ENCODE measurements at places on chromosomes 12 and 14.
A peak's percentile ranks its signal among the peaks of the same experiment; 100 is the strongest.

DNA sequence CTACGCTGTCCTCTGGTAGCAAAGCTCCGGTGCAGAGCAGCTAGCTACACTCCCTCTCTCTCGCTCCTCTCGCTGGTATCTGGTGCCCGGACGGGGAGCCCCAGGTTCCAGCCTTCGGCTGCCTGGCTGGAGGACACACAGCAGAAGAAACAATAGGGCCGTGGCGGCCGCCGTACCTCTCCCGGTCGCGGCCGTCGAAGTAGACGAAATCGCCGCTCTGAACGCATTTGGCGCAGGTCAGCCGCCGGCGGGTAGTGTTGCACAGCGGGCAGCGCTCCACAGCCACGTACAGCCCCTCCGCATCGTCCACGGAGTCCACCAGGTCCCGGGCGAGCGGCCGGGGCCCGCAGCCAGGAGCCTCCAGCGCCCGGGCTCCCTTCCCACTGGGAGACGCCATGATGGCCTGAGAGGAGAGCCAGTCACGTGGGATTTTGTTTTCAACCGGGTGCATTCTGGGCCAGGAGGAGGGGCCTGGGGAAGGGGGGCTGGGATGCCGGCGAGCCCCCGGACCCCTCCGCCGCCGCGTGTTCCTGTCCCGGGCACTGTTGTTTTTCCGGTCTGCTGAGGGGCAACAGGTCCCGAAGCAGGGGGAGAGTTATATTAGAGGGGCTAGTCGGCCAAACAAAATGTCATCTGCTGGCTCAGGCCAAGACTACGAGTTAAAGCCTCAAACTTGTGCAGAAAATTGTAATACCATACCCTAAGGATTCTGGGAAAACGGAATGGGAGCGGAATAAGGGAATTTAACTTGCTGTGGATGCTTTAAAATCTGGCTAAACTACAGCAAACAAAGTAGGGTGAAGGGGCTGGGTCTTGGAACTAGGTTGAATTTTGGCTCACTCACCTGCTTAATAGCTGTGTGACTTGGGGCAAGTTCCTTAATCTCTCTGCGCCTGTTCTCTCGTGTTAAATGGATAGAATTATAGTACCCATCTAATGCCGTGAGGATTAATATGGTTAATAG, at the start of gene ATG14:
Gene ATG14 (minus strand): TSS at position 405 of the 964 bp plus-strand sequence. CDS start 8 bp downstream, at position 397.
- DNase-seq: peak; percentile 92

DNA sequence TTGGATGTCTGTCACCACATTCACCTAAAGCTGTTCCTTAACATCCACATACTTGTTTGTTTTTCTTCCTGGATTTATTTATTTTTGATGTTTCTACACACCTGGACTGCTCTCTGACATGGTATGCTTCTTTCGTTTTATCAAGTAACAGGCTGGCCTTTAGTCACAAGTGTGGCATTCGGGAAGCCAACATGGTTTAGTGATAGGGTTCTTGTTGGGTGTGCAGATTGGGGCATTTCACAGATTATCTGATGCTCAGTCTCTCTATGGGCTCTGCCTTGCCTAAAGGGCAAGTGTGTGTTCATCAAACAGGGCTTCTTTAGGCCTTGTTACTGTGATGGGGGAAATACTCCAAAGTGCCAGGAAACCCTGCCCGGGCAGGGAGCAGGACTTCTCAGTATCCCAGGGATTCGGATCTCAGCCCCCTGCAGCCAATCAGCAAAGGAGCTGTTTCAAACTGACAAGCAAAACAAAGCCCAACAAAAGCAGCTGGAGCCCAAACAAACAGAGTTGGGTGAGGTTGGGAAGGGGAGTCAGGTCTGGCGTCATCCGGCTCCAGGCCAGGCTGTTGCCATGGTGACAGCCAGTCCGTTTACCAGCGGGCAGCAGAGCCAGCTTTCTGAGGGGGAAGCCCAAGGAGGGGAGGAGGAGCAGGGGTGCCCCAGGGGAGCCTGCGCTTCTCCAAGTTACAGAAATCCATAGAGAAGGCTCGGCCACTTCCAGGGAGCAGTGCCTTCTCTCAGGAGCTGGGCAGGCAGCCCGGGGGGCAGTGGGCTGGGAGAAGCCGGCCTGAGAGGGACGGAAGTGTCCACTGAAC, 31.9 kb downstream of the FOS start:
- DNase-seq: no peak

GRCh38 chr14:56514663-56515371, 64.8 kb upstream of the TMEM260 start:
- no peak for DNase-seq

DNA sequence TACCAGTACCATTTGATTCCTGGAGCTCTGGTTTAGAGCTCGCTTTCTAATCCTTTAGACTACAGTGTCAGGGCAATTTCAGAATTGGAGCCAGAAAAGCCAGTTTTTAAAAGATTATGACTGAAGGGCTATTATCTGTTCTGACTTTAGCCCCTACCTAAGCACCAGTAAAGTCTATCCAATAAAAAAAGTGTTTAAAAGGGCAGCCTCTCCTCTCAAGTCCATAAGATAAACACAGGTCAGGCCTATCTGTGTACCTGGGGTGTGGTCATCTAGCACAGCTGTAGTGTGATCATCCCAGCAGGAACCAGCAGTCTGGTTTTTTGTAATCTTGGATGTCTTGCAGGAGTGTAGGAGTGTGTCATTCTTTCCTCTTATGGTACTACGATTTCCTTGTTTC, 6.6 kb downstream of the APPL2 start:
- no peak for DNase-seq

DNA sequence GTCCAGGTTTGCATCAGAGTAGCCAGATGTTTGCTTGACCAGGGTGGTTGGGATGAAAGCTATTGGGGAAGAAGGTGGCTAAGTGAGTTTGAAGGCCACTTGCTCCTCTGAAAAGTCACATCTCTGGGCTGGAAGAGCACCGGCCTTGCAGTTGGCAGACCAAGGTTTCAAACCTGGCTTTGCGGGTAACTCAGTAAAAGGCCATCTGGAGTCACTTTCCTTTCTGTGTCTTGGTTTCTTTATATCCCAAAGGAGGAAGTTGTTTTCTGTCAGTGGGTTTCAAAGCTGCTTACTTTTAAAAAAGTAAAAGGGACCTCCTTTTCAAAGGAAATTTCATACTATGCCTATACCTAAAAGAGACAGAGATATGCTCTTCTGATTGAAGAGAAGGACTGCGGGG, 26.2 kb upstream of the CMA1 start:
- no peak for DNase-seq

DNA sequence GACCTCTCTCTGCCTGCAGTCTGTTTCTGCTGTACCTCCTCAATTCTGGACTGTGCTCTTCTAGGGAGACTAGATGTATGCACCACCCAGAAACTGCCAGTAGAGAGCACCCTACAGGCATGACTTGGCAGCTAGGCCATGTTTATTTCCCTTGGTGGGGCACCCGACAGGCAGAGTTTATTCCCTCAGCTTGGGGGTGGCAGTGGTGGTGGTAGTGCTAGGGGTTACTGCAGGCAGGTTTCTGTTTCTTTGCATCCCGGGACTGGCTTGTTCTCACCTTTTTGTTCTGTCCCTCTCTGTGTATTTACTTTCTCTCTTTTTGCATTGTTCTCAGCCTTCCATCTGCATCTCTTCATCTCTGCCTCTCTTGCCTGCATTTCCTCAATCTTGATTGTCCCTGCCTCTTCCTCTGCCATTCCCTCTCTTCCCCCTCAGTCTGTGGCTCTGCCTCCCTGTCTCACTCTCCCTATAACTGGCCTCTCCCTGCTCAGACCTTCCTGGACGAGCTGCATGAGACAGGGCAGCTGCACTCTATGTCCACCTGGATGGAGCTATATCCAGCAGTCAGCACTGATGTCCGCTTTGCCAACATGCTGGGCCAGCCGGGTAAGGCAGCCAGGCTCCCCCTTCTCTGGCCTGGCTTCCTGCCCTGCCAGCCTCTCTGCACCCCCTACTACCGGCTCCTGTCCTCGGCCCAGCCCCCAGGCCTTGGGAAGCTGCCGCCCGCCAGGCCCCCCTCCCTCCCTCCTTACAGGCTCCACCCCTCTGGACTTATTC, 13.8 kb downstream of the PRPF40B start:
- peak; percentile 81 for DNase-seq
